GM23248 (cell line): ENCODE measurements at places on chromosomes 12 and 14.

GRCh38 chr14:52987514-52987913 lies 36.7 kb upstream of the FERMT2 start:
- DNase-seq, result no peak

DNA sequence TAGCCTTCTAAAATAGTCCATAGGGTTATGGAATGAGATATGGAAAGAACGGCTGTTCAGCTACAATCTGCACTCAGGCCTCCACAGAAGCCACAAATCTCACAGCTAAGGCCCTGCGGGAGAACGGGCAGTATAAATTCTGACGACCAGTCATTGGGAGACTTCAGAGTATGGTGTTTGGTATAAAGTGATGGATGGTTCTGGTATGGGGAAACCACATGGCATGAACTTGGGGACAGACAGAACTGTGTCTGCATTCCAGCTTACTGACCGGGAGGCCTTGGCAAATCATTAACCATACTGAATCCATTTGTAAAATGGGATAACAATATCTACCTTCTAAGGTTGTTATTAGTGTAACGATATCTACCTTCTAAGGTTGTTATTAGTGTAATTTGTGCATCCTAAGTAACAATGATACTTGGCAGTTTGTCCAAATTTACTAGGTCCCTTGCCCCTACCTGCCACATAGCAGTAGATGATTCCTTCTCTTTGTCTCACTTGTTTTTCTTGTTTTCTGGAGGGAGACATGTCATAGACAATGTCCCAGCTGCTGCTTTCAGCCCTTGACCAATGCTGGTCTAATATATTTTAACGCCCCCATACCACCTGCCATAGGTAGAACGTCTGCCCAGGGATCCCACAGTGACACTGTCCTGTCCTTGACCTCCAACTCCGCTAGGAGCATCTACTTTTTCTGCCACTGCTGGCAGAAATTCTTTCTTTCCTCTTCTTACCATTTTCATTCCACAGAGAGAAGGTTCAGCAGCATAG lies 6.8 kb downstream of the CDKL1 start:
- DNase-seq, result no peak

DNA sequence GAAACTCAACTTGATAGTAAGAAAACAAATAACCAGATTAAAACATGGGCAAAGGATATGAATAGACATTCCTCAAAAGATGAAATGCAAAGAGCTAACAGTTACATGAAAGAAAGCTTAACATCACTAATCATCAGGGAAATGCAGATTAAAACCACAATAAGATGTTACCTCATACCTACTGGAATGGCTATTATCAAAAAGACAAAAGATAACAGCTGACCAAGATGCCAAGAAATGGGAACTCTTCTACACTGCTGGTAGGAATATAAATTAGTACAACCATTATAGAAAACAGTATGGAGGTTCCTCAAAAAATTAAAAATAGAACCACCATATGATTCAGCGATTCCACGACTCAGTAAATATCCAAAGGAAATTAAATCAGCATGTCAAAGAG lies 18.8 kb downstream of the KCNH5 start:
- DNase-seq, result no peak

GRCh38 chr12:19830446-19830845 lies 391.2 kb downstream of the AEBP2 start:
- DNase-seq, result no peak

DNA sequence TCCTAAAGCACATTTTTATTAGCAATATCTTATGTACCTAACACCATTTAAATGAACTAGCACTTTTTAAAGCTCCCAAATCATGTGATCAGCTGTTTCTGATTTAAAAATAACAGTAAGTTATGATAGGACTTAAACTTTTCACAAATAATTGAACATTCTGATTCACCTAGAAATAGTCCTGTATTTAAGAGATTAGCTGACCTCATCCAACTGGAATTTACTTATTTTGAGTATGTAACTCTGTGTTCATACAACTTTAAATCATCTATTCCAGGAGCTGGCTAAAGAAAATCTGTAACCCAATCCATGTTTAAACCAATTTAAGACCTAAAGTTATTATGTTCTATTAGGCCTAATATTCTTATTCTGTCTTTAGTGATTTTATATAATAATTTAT lies 184.3 kb downstream of the CCDC91 start:
- peak; percentile 44 for DNase-seq

DNA sequence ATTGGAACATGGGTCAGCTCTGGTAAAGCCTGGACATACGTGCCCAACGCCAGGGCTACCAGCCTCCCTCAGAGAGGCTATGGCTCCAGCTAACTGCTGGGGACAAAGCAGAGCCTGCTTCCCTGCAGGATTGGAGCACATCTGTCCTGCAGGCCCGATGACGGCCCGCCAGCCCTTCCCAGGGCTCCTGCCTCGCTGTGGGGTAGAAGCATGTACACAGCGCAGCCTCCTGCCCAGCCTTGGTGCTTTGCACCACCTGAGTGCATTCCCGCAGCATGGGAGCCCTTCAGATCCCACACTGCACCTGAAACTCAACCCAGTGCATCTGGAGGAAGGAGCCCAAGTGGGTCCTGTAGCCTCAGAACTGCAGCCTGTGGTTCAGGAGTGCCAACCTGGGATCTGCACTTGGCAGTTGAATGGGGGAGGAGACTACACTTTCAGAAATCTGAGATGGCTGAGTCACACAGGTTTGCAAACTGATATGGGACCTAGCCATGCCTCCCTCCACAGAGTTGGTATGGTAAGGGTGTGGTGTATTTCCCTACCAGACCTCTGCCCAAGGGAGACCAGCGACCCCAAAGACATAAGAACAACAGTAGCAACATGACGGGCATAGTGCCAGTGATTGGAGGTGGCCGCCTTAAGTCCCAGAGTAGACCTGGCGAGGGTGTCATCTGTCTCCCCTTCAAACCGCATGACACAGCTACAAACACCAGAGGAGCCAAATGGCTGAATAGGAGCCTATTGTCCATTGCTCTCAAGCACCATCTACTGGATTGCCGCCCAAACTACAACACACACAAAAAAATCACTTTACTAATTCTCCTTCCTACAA lies 273.9 kb upstream of the MIS18BP1 start:
- DNase-seq, result peak; percentile 53

DNA sequence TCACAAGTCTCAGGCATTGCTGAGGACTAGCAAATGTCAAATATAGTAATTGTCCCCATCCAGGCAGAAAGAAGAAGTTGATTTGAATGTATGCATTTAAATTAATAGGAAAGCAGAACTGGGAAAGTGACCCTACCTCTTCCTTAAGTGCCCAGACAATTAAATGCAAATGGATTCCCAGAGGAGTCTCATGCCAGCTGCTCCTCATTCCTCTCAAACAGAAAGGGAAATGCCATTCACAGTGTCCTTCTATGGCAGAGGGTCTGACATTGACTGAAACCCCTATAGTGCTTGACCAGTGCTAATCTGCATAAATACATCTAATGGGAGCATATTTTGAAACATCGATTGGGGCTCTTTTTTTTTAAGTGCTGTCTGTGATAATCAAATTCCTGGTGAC lies 292.4 kb upstream of the SEL1L start:
- DNase-seq, result no peak

DNA sequence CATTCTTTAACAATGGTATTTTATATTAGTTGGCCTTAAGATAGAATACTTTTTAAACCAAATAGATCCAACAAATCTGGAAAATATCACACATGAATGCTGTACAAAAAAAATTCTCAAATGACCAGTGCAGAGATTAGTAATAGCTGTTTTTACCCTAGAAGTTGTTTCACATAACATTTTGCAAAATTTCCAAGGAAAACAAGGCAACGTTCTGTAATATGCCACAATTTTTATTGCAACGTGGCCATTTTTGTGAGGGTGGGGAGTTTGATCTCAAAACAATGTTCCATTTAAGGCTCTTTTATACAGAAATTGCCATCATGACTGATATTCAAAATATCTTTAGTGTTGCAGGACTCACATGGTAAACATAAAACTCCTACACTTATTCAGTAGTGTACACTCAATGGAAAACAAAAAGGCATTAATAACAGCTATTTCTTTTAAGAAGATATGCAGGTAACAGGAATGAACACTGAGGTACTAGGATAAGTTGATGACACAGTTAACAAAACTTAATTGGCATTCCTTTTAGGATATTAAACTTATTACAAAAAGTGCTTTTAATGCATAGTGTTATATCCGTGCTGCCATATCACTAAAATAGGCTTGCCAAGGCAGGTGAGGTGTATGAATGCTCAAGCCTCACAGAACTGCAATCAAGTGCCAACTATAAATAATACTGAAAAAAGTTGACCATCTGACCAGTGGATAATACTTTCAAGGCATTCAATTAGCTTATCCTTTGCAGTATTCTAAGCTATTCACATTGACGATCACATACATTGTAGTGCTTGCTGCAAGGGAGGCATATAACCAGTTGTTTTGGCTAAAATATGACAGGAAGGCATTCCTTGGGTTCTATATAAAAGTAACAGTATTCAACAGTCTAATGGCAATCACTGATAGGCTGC lies 2.3 kb downstream of the CFL2 start:
- peak; percentile 40 for DNase-seq

DNA sequence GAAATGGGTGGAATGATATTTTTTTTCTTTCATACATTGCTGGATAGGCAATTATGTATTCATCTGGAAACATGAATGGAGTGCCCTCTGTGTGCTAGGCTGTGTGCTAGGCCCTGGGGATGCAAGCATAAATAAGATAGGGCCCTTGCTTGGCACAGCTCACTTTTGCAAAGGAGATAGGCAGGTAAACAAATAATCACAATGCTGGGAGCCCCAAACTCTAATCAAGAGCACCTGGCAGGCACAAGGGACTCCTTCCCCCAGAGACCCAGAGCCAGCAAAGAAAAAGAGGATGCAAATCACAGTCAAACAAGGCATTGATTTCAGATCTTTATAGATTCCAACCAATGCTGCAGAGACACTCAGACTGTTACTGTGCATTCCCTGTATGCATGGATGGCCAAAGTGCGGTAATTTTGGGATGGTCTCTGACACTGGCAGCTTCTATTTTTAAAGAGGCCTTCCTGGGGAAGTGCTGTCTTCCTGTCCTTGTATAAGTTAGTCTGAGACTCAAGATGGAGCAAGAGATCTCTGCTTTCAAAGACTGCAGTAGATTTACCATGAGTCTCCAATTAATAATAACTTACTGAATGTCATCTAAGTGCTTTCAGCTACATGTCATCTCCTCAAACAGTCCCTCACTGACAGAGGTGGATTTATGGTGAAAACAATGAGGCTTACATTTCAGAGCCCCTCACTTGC lies 45.1 kb upstream of the CPM start:
- DNase-seq, result no peak

- DNase-seq, result no peak
Observed at GRCh38 chr14:56972948-56973347, 162.7 kb upstream of the OTX2 start.

- peak; percentile 22 for DNase-seq
Observed at GRCh38 chr12:109191621-109192250, 75.3 kb downstream of the ACACB start.

- DNase-seq, result peak; percentile 82
Observed at GRCh38 chr14:51616724-51617409, 34.8 kb upstream of the FRMD6 start.

DNA sequence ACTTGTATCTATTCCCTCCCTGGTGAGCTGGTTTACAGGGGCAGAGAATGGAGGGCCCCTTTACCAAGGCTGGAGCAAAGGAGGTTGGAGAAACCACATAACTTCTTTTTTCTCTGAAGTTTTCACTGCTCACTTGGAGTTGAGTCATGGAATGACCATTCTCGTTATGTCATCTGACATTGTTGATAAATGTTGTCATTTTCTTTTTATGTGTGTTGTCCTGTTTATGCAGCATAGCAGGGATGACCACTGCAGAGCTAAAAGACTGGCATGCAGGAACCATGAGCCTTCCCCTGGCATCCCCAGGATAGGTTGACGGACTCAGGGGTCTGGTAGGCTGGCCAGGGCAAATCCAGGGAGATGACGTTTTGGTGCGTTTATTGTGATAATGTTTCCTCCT lies 256.8 kb upstream of the DDHD1 start:
- peak; percentile 68 for DNase-seq
